ENCODE measurements at places on chromosomes 6 and 20.

DNA sequence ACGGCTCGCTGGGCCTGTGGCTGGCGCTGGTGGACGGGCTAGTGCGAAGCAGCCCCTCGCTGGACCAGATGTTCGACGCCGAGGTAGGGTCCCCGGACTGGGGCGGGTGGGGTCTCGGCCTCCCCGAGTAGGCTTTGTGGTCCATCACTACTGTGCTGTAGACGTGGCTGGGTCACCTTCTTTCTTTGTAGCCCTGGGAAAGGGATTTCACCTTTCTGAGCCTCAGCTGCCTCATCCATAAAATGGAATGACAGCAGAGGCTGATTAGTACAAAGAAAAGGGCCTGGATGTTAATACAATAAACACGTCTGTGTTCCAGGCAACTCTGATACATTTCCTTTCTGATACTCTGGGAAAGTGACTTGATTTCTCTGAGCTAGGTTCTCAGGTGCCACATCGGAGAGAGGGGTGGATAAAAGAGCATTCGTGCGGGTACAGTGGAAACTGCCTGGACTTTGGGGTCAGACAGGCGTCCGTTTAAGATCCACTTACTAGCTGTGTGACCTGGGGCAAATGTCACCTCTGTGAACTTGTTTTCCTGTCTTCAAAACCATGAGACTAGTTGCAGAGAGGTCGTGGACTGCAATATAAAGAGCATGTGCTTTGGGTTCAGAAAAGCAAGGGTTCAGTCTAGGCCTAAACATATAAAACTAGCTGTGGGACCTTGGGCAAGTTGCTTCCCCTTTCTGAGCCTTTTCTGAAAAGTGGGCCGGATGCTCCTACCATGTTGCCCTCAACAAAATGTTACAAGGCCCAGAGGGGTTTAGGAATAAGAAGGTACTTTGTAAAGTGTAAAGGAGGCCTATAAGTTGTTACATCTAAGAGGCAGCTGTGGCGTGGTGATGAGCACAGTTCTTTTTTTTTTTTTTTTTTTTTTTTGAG is 896 bp downstream of the SYS1 start:
- DNase-seq: no peak

GRCh38 chr6:31557443-31558317 is 10.3 kb downstream of the NFKBIL1 start:
- no peak for DNase-seq

DNA sequence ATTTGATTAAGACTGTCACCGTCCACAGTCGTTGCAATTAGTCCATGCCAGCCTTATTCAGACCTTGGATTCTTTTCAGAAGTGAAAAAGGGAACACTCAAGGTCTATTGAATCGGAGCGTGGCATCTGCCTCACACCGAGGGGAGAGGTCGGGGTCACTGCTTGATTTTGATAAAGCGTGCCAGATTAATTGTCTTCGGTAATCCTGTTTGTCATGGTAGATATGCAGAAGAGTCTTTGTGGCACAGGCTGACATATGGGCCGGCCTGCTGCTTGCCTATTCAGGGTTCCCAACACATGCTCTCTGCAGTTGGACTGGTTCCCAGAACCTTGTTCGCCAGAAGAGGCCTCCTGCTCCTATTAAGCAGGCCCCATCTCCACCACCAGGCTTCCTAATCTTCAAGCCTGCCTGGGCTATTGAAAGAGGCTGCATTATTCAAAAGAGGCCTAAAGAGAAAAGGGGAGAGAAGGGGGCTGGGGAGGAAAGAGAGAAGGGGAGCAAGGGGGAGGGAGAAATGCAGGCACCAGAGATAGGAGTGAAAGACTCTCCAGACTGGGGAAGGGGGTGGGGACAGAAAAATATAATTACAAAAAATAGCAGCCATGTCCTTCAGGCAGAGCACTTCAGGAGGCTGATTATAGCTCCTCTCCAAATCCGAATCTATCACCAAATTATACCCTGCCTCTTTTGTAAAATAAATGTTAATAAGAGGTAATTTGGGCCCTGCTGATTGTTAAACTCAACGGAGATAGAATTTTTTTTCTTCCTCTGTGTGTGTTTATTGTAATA is 611.3 kb downstream of the HDGFL1 start:
- no peak for DNase-seq

DNA sequence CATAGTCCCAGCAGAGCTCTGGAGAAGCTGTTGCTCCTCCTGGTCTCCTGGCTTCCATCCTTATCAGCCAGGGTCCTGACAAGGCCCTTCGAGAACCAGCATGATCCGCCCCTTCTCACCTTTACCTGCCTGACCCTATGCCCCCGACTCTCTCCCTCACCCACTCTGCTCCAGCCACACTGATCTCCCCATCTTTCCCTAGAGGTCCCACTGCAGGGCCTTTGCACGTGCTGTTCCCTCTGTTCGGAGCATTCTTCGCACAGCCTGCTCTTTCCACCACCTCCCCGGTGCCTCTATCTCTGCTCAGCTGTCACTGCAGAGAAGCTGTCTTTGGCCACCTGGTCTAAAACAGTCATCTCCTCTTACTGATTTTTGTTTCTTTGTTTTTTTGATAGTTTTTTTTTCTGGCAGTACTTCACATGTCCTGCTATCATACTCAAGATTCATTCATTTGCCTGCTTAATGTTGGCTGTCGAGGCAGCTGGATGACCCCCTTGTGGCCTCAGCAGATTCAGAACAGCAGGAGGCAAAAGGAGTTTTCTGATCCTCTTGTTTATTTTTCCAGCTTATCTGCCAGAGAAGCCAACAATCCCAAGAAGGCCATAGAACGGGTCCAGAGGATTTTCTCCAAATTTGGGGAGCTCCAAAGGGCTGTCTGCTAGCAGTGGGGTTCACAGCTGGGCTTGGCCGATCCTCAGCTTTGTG is 1.6 kb upstream of the PTGIS start:
- DNase-seq: no peak

GRCh38 chr20:21272679-21273078 is 30.5 kb upstream of the XRN2 start:
- DNase-seq: no peak

DNA sequence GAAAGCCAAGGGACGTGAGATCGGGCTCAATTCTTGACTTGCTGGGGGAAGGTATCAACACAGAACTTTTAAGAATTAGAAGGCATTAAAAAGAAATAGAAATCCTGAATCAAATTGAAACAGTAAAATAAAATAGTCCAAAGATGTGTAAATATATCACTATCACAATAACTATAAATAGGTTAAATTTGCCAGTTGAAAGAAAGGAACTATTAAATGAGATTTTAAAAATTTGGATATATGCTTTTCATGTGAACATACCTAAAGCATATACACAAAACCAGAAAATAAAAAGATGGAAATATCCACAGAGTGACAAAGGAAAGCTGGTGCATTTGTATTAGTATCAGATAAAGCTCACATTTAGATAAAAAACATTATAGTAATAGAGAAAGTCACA is 152.4 kb upstream of the ESR1 start:
- DNase-seq: no peak

DNA sequence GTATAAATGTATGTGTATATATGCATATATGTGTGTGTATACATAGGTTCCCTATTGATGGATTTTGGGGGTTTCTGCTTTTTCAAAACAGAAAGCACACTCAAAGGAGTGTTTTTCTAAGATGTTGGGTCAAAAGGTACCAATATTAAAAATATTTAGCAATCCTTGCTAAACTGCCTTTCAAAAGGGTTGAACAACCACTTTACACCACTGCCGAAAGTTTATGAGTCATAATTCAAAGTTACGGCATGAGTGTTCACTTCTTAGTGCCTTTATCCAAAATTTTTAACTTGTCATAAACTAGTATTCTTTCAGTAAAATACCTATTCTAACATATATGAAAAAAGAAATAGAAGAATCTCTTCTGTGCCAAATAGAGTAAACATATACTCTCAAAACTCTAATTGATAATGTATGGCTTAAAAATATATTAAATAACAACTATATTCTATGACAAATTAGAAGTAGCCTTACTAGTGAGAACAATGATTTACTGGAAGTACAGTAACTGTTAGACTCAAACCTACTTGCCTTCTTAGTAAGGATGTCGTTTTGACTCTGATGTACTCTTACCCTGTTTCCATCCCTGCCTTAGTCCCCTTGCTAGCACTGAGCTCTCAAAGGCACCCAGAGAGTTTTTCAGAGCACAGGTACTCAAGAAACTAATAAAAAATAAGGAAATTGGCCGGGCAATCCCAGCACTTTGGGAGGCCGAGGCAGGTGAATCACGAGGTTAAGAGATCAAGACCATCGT is 136.1 kb downstream of the INSM1 start:
- DNase-seq: no peak

- no peak for DNase-seq
Observed at GRCh38 chr20:58635279-58635665, 15.8 kb upstream of the STX16 start.

- DNase-seq: no peak
Observed at GRCh38 chr20:59018817-59019216, 412 bp upstream of the TUBB1 start.

DNA sequence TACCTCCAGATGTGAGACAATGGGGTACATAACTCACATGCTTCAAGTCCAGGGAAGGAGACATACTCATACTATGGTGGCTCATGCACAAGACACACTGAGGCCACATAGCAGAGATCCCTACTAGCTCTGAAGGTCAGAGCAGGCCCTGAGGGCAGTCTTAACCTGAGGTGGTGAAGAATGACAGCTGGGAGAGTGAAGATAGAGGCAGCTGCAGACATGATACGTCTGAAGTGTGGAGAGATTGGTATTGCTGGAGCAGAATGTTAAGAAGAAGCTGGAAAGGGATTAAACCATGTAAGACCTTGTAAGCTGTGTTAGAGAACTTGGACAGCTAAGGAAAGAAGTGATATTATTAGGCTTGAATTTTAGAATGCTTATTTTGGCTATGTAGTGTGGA is 32.9 kb downstream of the PGM3 start:
- DNase-seq: no peak

DNA sequence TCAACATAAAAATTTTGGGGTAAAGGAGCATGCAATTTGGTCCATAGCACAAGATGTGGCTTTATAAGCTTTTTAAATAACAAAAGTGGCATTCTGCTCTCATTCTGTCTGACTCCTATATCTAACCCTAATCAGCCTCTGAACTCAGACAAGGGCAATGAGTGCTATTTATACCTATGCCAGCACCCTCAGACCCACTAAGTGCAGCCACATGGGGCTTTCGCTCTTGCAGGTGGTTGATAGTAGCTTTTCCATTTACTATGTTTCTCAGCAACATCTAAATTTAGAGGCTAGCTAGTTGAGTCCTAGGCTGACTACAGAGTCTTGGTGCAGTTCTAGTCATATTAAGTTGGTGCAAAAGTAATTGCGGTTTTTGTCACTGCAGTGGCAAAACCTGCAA is 217.1 kb upstream of the THBS2 start:
- DNase-seq: no peak

- DNase-seq: no peak
Observed at GRCh38 chr20:62305149-62305764, 2.5 kb downstream of the ADRM1 start.

DNA sequence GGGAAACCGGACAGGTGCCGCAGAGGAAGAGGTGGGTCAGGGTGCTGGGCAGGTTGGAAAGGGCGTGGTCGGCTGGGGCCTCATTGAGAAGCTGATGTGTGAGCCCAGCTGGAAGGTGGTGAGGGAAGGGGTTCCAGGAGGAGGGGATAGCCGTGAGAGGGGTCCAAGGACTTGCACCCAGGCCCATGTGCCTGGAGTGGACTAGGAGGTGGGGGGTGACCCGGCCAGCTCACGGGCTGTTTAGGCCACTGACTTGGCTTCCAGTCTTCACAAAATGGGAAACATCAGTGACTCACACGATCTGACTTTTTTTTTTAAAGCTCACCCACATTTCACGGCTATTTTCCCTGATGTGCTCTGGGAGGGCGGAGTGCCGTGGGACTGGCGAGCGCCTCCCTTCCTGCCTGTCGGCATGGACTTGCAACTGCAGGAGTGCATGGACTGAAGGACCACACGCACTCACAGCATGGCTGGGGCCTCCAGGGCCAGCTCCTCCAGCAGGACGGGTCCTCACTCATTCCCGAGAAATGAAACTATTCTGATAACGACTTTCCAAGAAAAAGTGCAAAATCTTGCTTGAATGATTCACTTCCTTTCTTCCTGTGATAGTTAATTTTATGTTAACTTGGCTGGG is 13.5 kb upstream of the PDE10A start:
- DNase-seq: no peak

GRCh38 chr6:153831350-153832078 is 207.5 kb upstream of the OPRM1 start:
- DNase-seq: no peak

DNA sequence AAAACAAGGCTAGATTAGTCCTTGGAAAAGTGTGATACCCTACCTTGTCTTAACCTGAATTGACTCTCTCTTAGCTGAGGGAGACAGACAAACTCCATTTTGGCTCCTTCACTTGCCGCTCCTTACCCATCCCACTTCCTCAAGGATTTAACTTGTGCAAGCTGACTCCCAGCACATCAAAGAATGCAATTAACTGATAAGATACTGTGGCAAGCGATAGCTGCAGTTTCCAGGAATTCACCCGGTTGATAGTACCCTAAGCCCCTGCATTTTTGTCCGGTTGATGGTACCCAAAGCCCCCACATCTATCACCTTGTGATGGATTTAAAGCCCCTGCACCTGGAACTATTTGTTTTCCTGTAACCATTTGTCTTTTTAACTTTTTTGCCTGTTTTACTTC is 1.9 kb upstream of the SERINC3 start:
- no peak for DNase-seq

- DNase-seq: no peak
Observed at GRCh38 chr20:60332523-60332922, 374.3 kb downstream of the CDH26 start.

DNA sequence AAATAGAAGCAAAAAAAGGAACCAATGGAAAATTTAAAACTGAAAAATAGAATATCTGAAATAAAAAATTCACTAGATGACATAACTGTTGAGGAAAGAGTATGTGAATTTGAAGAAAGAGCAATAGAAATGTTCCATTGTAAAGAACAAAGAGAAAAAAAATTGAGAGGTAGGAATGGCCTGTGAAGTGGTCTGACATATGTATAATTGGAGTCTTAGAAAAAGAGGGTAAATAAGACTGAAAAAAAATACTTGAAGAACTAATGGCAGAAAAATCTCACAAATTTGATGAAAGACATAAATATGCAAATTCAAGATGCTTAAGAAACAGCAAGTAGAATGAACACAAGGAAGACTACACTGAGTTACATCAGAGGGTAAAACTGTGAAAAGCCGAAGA is 93.4 kb downstream of the QKI start:
- DNase-seq: no peak

GRCh38 chr6:145045582-145045981 is 689.7 kb downstream of the EPM2A start:
- DNase-seq: no peak

DNA sequence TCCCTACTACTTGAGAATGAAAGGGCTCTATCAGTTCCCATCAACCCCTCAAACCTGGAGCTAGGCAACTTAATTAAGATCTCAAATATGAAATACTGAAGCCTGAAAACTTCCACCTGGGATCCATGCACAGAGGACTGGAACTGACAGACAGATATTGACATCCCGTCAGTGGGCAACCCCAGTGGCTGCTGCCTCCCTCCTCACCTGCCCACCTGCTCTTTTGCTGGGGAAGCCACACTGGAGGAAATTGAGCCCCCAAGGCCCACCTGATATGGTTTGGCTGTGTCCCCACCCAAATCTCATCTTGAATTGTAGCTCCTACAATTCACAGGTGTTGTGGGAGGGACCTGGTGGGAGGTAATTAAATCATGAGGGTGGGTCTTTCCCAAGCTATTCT is 192.8 kb downstream of the LRFN2 start:
- no peak for DNase-seq

GRCh38 chr6:25907475-25908014 is 22.9 kb downstream of the SLC17A2 start:
- DNase-seq: no peak

- no peak for DNase-seq
Observed at GRCh38 chr20:46709459-46710152, at the start of gene SLC2A10. Gene SLC2A10 (plus strand): TSS chr20:46709649. CDS start chr20:46709737, 88 bp downstream.

Data from CD4-positive, alpha-beta T cell treated with Interleukin-10 for 1 hour (primary cell).